ENCODE measurements at places on chromosomes 6 and 20.

- no peak for DNase-seq
These were observed 18.1 kb upstream of the ZSCAN9 start for GRCh38 chr6:28206928-28207509.

DNA sequence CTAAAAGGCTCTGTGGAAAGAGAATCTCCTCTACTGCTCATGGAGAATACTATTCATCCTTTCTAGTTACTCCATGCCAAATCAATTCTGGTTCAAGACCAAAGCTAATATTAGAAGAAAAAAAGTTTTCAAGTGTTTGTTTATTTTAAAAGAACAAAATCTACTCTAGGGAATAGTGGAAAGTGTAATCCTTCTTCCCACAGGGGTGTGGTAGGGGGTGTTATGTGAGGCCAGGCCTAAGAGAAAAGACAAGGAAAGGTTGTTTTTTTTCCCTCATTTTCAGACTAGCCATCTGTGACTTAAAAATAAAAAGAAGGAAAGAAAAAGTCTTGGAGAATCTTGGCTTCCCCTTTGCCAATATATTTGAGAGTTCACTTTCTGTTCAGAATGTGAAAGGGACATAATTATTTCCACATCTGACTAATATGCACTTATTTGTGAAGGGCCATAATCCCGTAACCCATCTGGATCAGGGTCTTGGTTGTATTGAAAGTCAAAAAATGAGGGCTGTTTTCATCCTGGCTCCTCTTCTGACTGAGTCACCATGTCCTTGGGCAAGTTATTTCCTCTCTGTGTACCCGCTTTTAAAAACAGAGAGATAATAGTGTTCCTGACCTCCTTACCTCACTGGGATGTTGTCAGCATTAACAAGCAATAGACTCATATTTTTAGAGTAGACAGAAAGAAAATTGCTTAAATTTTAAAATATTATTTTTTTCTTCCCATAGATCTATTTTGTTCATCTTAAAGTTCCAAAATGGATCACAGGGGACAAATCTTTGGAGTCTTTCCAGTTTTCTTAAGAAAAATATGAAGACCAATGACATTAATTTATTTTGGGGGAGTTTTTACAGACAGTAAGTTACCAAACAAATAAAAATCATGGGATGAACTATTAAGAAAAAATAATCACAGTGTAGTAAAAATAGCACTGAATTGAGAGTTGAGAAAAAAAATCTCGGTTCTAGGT, 233.7 kb downstream of the IBTK start:
- DNase-seq, result no peak

GRCh38 chr20:34522969-34523871, 7.0 kb downstream of the DYNLRB1 start:
- DNase-seq, result peak; percentile 56

DNA sequence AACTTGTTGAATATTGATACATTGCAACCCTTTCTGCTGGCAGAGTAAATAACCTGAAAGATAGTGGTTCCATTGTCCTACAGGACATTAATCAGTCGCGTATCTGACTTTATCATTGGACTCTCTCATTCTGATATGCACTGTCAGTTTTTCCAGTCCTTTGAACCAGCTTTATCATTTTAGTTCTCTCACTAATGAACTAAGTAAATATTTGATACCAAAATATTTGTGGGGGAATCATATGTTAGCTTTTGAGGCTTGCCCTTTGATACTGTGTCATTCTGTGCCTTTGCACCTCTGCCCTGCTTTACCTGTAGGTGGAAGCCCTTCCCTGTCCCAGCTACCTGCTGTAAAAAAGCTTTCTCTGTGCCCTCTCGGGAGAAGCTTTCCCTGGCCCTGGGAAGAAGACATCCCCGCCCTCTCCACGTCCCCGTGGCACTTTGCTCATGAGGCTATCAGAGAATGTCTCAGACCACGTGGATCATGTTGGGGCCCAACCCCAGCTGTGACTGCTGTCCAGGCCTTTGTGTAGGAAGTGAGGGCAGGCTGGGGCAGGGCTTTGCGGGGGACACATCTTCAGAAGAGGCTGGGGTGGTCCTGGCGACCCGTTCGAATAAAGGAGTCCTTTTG, 117.8 kb upstream of the NXT1 start:
- DNase-seq, result no peak

DNA sequence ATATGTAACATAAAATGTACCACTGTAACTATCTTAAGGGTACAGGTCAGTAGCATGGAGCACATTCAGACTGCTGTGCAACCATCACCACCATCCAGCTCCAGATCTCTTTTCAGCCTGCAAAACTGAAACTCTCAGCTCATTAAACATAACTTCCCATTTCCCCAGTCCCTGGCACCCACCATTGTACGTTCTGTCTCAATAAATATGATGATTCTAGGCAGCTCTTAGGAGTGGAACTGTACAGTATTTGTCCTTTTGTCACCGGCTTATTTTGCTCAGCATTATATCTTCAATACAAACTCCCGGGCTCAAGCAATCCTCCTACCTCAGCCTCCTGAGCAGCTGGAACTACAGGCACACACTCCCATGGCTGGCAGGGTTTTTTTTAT, 1.5 kb downstream of the ZC3H12D start:
- no peak for DNase-seq

- no peak for DNase-seq
These were observed 55.5 kb downstream of the CYB5R4 start for GRCh38 chr6:83914953-83915352.

GRCh38 chr6:145245119-145245518, 490.2 kb downstream of the EPM2A start:
- no peak for DNase-seq

DNA sequence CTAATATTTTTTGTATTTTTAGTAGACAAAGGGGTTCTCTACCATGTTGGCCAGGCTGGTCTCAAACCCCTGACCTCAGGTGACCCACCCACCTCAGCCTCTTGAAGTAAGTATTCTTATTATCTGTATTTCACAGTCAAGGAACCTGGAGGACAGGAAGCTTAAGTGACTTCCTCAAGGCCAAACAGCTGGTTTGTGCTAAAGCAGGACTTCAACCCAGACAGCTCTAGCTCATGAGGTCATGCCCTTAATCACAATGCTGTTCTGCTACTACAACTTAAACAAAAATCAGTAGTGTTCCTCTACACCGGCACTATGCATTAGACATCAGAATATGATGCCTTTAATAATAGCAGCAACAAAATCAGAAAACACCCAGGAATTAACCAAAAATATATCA, 168.9 kb downstream of the ADGB start:
- no peak for DNase-seq

Measured in skin of body (tissue), 3 donors.